Esophagus mucosa (tissue), 1 donor: ENCODE measurements at places on chromosomes 1 and 21. TPM values are rescaled to one million over a fixed set of nuclear protein-coding genes. Genes with fewer than 3 reads are reported as not detected.

DNA sequence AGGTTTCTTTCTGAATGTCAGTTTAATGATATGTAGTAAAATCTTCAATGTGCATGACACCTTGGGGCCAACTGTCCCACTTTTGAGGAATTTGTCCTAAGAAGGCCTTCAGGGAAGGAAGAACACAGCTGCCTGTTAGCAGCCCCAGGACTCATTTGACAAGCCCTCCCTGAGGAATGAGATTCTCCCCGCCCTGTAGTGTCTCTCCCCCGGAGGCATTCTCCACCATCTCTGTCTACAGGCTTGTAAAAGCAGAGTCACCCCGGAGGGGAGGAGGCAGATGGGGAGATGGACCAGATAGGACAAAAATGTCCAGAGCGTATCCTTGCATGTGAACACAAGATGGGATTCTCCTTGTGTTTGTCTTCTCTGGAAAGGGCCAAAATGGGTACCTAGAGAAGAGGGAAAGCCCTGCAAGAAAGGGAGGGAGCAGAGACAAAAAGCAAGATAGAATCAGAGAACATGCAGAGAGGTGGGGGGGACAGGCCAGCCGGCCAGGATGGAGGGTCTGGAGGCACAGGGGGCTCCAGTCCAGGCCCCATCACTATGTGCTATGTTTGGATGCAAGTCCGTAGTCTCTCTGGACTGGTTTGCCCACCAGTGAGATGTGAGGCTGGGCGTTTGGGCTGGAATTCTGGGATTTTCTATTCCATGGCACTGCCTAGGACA, 12.0 kb upstream of the WNT3A start:
- ATAC-seq, result no peak

GRCh38 chr1:14222086-14222485, 376.4 kb upstream of the KAZN start:
- no peak for ATAC-seq

DNA sequence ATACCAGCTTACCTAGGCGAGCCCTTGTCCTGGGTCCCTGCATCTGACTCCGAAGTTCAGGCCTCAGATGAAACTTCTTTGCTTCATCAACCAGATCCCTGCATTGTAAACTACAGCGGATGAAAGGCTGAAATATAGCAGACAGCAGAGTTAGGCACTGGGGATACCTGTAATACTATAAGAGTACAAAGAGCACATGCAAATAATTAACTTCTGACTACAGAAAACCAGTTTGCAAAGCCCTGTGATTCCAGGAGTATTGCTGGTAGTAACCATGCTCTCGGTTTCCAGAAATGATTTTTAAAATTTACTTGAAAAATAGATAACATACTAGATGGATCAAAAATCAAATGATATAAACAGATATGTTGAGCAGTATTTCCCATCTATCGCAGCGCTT, 18.0 kb downstream of the KLHL12 start:
- no peak for ATAC-seq

DNA sequence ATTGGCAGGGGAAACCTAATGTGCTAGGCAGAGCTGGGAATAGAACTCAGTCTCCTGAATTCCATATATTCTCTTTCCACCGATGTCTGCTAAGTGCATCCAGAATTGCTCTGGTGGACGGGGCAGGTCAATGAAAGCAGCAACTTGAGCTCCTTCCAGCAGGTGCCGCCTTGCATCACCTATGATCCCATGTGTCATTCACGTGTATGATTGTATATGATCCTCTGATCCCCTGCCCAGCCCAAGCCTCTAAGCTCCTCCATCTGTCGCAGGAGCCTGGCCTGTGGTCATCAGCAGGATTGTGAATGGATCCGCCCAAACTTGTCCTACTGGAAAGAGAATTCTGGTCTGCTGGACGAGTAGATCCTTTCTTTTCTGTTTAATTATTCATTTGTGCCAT, 13.1 kb downstream of the ACTA1 start:
- ATAC-seq, result peak; percentile 73

- ATAC-seq, result peak; percentile 5
These were observed 773 bp downstream of the CHD1L start for GRCh38 chr1:147243228-147243685.

DNA sequence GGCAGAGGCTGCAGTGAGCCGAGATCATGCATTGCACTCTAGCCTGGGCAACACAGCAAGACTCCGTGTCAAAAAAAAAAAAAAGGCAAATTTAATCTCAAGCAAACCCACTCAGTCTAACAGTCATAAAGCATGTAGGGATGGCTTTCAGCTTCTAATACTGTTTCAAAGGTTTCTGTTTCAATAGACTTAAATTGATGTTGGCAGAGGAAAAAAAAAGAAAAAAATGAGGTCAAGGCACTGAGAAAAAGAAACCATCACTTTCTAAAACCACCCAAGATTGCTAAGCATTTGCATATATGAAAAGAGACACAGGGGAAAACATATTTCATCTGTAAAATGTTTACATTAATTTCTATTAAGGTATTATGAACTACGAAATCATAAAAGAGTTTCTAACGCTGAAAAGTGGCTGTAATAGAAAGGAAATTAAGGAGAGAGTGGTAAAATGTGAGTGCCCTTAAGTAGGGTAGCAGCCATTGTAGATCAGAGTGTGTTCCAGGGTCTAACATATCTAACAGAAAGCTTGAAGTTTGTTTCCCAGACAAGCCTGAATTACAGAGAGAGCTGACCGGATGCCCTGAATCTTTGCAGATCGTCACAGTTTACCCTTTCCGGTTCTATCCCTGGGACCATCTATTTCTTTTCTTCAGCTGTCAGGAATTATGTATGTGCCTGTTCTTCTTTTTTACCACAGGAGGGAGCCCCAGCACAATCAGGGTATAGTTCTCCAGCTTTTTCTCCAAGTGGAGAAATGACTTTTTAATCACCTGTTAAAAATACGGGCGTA, 70.0 kb downstream of the PLD5 start:
- peak; percentile 33 for ATAC-seq

GRCh38 chr1:84385347-84385746, 12.9 kb upstream of the DNASE2B start:
- no peak for ATAC-seq

DNA sequence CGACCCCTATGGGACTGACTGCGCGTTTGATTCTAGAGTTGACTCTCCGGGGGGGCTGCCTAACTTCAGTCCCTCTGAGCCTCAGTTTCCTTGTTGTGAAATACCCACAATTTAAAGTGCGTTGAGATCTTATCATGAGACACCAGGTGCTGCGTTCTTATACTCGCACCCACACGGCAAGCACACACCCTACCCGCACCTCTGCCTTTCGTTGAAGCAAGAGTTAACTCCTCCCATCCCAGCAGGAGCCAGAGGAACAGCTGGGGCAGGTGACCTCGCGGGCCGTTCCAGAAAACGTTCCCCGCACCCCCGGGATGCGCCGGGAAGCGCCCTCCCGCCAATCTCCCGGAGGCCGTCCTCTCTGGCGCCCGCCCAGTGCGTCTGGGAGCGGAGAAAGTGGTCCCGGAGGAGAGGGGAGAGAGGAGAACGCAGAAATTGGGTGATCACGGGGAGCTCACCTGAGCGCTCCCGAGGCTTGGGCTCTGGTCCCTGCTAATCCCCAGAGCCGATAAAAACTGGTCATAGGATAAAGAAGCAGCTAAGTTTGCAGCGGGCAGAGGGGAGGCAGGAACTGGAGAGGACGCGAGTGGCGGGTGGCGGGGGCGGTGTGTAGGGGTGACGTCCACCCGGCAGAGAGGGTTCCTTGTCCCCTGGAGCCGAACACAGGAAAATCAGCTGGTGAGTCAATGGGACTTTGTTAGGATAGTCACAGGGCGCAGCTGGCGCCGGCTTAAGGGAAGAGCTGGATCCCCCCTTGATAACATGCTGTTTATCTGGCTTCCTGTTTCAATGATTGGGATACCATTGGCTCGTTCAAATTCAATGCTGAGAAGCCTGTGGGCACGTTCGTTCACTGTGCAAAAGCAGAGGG, 869 bp downstream of the NAV1 start:
- ATAC-seq, result peak; percentile 60

DENND2D gene
- 47.5 TPM for total RNA-seq

PBX1 gene
- total RNA-seq, result 31.5 TPM

HUNK gene
- 0.92 TPM for total RNA-seq
